ENCODE measurements at places on chromosomes 7 and 10.

- DNase-seq = peak; percentile 58
These were observed 130.7 kb downstream of the BAMBI start for GRCh38 chr10:28807760-28808613.

GRCh38 chr7:1290026-1290678 is 57.5 kb downstream of the UNCX start:
- peak; percentile 10 for DNase-seq

GRCh38 chr7:51255036-51255435 is 61.6 kb downstream of the COBL start:
- DNase-seq = no peak

DNA sequence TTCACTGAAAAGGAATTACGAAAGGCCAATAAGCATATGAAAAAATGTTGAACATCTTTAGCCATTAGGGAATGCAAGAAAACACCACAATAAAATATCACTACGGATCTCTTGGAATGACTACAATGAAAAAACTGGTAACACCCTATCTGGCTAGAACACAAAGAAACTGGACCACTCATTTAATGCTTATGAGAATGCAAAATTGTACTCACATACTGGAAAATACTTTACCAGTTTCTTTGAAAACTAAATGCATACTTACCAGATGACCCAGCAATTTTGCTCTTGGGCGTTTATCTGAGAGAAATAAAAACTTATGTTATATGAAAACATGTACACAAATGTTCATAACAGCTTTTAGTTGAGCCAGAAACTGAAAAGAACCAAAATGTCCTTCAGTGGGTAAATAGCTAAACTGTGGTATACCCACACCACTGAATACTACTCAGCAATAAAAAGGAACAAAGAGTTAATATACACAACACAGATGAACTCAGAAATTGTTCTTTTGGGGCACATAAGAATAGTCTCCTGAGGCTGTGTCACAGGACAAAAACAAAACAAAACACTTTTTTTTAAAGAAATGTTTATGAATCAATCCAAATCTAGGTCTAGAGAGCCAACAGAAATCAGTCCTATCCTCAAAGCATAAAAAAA is 23.5 kb downstream of the CNOT4 start:
- DNase-seq = peak; percentile 56

DNA sequence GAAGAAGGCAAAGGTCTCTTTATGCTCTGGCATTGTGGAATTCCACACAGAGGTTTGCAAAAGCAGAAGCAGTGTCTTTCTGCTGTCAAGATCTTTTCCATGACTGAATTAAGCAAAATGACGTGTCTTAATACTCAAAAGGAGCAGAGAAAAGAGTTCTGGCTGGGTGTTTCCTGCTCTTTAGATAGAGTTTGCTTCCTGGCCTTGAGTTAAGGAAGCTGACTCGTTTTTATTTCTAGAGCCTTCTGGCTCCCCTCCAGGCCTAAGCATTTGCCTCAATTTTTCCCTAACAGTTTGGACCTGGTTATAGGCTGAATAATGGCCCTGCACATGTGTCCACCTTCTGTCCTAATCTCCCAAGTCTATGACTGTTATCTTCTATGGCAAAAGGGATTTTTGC is 21.6 kb downstream of the TAS2R41 start:
- DNase-seq = peak; percentile 84

- no peak for DNase-seq
These were observed 14.5 kb downstream of the OR2A14 start for GRCh38 chr7:144137501-144137900.

GRCh38 chr10:12588091-12588860 is 238.9 kb downstream of the CAMK1D start:
- no peak for DNase-seq

DNA sequence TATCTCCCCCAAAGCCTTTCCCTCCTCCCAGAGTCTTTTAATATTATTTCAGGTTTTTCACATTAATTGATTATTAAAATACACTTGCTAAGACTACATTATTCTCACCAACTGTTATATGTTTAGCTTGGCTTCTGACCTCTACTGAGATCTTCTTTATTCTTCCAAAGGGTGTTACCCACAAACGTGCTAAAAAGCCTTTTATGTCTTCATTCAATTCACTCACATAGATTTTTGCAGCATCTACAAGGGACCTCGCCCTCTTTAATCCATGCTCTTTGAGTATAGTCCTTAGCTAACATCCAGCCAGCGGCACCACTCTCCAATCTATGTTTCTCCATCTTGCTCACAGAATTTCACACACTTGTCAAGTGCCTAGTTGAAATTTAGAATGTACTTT is 115.9 kb downstream of the HIPK2 start:
- no peak for DNase-seq

DNA sequence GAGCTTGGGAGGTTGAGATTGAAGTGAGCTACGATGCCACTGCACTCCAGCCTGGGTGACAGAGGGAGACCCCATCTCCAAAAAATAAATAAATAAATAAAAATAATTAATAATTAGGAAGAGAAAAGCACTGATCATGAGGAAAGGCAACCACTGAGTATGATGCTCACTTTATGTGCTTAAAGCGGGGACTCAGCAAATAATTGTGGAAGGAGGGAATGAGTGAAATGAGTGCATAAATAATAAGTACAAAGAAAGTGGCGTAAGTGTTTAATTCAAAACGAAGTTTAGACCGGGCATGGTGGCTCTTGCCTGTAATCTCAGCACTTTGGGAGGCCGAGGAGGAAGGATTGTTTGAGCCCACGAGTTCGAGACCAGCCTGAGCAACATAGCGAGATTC is 94.9 kb upstream of the MKLN1 start:
- no peak for DNase-seq

DNA sequence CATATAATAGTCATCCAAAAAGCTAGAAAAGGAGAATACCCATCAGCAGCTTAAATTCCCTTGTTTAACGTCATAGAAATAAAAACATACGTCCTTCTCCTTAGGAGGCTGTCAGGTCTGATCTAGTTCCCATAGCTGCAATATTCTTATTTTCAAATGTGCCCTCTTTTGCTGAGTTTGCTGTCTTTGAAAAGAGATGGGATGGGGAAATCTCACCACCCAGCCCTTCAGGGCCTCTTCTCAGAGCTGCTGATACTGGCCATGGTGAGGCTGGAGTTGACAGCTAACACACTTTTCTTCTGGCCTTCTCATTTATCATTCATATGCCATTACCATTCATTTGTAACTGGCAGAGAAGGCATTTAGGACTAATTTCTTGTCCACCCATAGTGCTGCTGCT is 5.1 kb upstream of the PCGF5 start:
- no peak for DNase-seq

- DNase-seq = no peak
These were observed 324 bp downstream of the TWNK start for GRCh38 chr10:100987685-100988049.

DNA sequence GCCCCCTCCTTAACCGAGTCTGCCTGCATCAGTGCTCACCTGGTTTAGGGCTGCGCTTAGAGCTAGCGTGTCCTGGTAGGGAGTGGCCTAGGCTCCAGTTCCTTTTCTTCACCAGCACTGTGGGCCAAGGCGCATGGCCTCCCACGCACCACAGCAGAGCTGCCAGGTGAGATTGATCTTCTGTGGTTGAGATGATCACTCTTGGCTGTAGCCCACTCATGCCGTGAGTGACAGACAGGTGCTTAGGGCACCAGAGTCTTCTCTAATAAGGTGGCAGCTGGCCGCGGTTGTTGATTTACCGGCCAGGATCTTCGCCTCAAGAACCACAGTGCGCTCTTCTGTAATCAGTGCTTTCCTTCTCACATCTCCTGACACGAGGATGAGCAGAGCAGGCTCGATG is 157.2 kb upstream of the INSYN2A start:
- DNase-seq = no peak

DNA sequence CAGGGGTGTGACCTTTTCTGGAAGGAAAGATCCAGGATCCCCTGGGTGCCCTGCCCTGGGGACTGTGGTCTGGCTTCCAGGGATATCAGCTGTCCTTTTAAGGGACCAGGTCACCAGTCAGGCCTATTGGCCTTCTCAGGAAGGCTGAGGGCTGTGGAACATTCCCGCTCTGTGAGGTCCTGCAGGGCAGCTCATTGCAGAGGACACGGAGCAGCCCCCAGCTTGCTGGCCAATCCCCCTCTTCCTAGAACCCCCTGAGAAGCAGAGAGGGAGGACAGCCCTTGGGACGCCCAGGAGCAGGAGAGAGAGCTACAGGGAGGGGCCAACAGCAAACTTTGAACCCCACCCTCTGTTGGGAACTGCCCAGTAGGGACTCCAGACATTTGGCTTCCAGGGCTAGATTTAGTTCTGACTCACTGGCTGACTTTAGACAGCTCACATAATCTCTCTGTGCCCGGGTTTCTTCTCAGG is 67.9 kb upstream of the COL13A1 start:
- peak; percentile 69 for DNase-seq

DNA sequence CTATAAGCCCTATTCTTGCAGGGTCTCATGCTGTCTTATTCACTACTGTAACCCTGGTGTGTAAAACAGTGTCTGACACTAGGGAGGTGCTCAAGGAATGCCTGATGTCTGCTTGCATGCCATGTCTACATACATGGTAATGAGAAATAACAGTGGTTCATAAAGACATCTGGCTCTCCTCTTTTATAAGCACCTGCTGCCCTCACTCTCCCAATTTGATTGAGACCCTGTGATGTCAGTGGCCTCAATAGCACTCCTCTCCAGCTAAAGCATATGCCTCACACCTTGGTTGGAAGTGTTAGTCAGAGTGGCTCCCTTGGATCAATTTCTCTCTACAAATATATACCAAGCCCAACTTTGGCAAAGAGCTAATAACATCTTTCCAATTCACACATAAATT is 30.6 kb downstream of the ANK3 start:
- DNase-seq = no peak

DNA sequence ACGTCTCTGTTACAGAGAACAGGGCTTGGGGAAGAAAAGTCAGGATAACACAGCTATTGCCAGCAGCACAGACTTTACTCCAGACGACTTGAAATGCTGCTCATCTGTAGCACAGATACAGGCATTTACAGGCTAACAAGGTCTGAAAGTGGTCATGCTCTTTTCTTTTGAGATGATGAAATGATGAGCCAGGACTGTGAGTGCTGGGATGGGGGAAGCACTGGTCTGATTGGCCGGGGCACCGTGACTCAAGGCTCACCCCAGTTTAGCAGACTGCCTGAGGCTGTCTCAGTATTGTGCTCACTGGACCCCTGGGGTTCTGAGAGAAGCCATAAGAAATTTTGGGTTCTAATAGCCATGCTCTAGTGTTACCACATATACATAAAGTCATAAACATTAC is 12.4 kb downstream of the SMKR1 start:
- DNase-seq = peak; percentile 63

GRCh38 chr7:66265566-66265965 is 60.4 kb downstream of the TPST1 start:
- no peak for DNase-seq

DNA sequence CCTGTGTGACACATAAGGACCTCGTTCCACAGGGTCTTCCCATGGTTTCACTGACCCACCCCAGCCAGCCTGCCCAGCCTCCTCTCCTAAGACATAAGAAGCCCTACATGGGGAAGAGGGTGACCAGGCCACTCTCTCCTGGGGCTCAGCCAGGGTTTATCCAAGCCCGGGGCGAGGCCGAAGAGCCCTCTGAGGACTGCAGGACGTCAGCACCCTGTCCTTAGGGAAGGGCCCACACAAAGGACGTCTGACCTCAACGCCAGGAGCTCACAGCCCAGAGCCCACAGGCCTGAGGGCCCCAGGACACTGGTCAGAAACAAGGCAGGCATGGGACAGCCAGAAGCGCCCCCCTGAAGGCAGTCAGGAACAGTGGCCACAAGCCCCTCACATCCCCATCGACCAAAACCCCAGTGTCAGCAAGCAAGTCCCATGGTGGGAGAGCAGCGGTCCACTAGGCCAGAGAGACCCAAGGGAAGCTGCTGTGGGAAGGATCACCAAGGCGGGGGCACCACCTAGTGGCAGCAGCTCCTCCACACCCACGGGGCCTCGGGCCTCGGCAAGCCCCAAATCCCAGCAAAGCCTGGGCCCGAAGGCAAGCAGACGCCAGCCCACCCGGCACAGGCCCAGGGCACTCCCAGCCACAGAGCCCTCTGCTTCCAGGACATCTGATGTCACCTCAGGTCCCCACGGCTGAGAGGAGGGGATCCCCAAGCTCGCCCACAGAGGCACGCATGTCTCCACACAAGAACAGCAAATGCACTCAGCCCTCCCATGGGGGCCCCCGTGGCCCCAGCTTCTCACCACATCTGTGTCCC is 23.4 kb downstream of the MAD1L1 start:
- DNase-seq = peak; percentile 65

DNA sequence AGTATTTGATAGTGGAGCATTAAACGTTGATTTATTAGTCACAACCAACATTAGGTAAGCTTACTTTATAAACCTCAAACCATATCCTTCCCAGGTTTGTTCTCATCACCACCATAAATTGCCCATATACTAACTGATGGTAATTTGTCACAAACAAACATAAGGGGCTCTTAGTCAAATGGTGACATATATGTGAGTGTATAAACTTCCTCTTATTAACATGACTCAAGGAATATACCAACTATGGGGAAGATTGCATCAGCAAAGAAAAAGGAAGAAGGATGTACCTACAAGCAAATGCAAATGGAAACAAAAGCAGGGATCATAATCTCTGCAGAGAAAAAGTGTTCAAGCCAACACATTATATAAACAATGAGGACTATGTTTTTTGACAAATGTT is 418.2 kb upstream of the AKR1E2 start:
- DNase-seq = peak; percentile 65

- DNase-seq = no peak
These were observed 203.4 kb upstream of the AHR start for GRCh38 chr7:17094963-17095574.

DNA sequence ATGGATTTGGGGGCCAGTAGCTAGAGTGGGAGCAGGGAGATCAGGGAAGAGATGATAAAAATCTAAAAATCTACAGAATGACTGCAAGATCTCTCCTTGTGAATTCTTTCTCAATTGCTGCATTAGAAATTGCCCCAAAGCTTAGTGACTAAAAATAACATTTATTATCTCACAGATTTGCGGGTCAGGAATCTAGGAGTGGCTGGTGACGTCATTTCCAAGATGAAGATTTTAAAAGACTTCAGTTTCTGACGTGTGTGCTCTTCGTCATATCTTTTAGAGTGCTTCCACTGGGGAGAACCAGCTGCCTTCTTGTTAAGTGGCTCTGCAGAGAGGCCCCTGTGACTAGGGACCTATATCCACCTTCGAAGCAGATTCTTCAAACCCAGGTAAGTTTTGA is 112.6 kb downstream of the DGKI start:
- DNase-seq = peak; percentile 32

Data from iris pigment epithelial cell (primary cell).